ENCODE measurements at places on chromosomes 12 and 14. TPM values are rescaled to one million over a fixed set of nuclear protein-coding genes. Genes with fewer than 3 reads are reported as not detected.

DNA sequence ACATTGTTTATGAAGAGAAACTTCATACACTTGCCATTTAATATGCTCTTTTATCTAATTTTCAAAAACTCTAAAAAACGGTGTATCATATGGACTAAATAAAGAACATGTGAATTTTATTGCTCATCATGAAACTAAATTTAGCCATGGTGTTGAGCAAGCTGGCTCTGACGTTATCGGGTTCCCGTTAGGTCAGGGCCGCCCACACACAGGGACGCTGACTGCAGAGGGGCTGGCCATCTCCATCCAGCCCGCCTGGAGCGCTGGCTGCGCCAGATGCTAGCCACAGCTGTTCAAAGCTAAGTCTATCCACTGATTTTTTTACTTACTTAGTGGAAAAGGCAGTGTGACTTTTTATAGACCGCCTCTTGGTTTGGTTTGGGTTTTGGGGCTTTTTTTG lies 36.5 kb upstream of the DYNC1H1 start:
- no peak for DNase-seq

DNA sequence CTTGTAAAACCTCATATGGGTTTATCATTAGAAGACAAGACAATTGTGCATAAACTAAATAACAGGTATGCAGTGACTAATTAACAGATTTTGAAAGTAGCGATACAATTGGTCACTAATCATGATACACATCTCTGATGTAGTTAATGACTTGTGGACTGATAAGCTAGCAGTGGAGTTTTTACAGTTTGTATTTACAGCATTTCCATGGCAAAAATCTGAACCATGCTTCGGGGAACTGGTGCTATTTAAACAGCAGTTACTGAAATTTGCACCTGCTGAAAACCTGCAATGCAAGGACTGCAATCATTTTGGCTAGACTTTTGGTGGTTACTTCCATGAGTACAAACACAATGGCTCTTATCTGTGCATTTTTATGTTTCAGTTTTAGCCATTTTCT lies 471.2 kb downstream of the RERGL start:
- no peak for DNase-seq

DNA sequence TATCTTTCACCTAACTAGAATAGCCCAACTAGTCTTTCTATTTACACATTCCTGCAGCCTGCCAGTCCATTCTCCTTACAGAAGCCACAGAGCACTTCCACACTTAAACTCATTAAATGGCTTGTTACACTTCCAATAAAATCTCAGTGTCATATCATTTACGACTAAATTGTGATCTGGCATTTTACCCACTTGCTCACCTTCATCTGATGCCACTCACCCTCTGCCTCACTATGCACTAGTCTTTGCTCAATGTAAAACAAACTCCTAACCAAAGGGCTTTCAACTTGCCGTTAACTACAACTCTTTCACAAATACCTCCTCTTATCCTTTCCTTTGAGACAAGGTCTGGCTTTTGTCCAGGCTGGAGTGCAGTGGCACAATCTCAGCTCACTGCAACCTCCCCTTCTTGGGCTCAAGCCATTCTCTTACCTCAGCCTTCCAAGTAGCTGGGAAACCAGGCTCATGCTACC lies 24.1 kb downstream of the YAF2 start:
- DNase-seq: no peak

Gene PTPRO
- total RNA-seq: 0.13 TPM

Gene PRB2
- not detected for total RNA-seq

Gene CLEC1B
- not detected for total RNA-seq

All from esophagus squamous epithelium (tissue), 5 donors.